ENCODE measurements at places on chromosomes 11 and 22. TPM values are rescaled to one million over a fixed set of nuclear protein-coding genes. Genes with fewer than 3 reads are reported as not detected.

GRCh38 chr11:46299451-46299961, 22.0 kb downstream of the CREB3L1 start:
- H3K4me3 ChIP-seq = no peak overlapping the region
- no peaks in the 10 kb centered on the region for H3K36me3 ChIP-seq
- H3K27ac ChIP-seq = no peak overlapping the region
- no peak for DNase-seq

- no peaks in the 10 kb centered on the region for H3K27me3 ChIP-seq
- no peaks in the 10 kb centered on the region for H3K4me1 ChIP-seq
- no peak for DNase-seq
- H3K36me3 ChIP-seq = no peaks in the 10 kb centered on the region
- H3K27ac ChIP-seq = no peak overlapping the region
- no peak overlapping the region for H3K4me3 ChIP-seq
Observed at GRCh38 chr11:24588081-24588480, 91.2 kb downstream of the LUZP2 start.

- H3K4me1 ChIP-seq = no peaks in the 10 kb centered on the region
- no peak for DNase-seq
- H3K36me3 ChIP-seq = no peaks in the 10 kb centered on the region
- no peaks in the 10 kb centered on the region for H3K27me3 ChIP-seq
Observed at GRCh38 chr11:12631651-12632050, 42.6 kb upstream of the TEAD1 start.

DNA sequence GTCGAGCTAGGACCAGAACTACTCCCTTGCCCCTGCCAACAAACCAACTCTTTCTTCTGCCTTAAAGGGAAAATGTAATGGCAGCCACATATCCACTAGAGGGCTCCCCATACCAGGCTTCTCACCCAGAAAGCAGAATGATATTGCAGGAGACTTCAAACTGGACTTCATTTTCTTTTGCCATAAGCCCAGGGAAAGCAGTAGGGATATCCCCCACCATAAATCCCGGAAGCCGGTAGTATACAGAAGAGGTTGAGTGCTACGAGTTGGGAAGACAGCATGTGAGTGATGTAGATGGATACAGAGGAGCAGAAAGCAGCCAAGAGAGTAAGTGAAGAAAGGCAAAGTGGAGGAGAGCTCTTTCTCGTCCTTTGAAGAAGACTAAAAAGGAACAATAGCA, 12.1 kb downstream of the PLAAT5 start:
- H3K36me3 ChIP-seq = no peaks in the 10 kb centered on the region
- H3K4me1 ChIP-seq = no peaks in the 10 kb centered on the region
- no peaks in the 10 kb centered on the region for H3K27me3 ChIP-seq
- H3K4me3 ChIP-seq = no peak overlapping the region
- no peak overlapping the region for H3K27ac ChIP-seq

The SYNGR1 gene
- total RNA-seq = not detected

- DNase-seq = no peak
- no peaks in the 10 kb centered on the region for H3K27me3 ChIP-seq
- no peaks in the 10 kb centered on the region for H3K36me3 ChIP-seq
- no peaks in the 10 kb centered on the region for H3K4me1 ChIP-seq
- H3K27ac ChIP-seq = no peak overlapping the region
Observed at GRCh38 chr11:122337241-122337640, 221.2 kb upstream of the BLID start.

DNA sequence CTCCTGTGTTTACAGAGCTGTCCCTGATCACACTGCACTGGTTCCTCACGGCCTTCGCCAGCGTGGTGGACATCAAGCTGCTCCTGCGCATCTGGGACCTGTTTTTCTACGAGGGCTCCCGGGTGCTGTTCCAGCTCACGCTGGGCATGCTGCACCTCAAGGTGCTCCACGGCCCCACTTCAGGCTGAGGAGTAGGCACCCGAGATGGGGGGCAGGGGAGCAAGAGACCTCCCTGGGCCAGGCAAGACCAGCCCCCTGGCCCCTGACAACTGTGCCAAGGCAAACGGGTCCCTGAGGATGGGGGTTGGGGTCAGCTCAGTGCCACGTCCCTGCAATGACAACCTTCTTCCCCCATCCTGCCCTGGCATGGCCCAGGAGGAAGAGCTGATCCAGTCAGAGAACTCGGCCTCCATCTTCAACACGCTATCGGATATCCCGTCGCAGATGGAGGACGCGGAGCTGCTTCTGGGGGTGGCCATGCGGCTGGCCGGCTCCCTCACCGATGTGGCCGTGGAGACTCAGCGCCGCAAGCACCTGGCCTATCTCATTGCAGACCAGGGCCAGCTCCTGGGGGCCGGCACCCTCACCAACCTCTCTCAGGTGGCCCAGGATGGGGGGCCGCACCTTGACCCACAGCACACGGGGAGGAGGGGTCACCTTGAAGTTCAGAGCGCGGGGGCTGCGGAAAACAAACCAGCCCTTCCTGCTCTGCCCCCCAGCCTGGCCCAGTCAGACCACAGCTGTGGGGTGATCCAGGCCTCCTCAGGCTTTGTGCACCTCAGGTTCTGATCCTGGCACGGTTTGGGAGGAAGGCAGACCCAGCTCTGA, 35.9 kb downstream of the SGSM3 start:
- no peak for DNase-seq
- no peaks in the 10 kb centered on the region for H3K4me1 ChIP-seq
- H3K27ac ChIP-seq = no peak overlapping the region
- H3K27me3 ChIP-seq = no peaks in the 10 kb centered on the region

The OR8D4 gene
- total RNA-seq = not detected

The OR2AG2 gene
- not detected for total RNA-seq

The PDE3B gene
- 19.6 TPM for total RNA-seq

DNA sequence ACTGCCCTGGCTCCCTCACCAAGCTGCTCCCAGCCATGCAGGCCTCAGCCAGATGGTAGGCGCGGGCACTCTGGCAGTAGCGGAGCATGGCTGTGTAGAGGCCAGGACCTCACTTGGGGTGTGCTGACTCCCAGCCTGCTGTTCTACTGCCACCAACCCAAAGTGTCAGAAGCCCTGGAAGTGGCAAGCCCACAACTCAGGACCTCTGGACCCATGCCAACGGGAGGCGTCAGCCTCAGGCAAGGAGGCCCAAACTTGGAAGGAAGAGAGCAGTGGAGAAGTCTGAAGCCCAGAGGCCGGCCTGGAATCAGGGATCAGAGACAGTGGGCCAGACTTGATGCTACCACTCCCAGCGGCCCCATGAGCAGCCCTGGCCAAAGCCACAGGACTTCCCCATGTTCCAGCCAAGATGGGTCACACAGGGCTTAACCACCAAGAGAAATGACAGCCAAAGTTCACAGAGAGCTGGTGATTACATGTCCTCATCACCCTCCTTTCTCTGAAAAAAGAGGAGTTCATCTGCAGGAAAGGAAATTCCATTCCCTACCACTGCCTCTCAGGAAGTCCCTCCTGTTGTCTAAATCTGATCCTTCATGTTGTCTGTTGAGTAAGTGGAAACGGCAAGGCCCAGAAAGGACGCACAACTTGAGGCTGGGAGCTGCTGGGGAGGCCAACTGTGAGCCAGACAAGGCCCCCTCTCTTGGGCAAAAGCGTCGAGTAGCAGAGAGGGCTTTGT, 4.4 kb downstream of the ARRB1 start:
- H3K27me3 ChIP-seq = no peaks in the 10 kb centered on the region
- H3K27ac ChIP-seq = no peak overlapping the region
- H3K4me1 ChIP-seq = peaks cover 92% of the 10 kb centered on the region
- no peak for DNase-seq
- no peaks in the 10 kb centered on the region for H3K36me3 ChIP-seq

- H3K27ac ChIP-seq = no peak overlapping the region
- peak; percentile 56 for DNase-seq
- H3K27me3 ChIP-seq = no peaks in the 10 kb centered on the region
- H3K4me1 ChIP-seq = peaks cover 16% of the 10 kb centered on the region
- no peak overlapping the region for H3K4me3 ChIP-seq
Observed at GRCh38 chr11:9905960-9906791, 242.3 kb downstream of the SWAP70 start.

The KCNC1 gene
- total RNA-seq = 0.03 TPM

DNA sequence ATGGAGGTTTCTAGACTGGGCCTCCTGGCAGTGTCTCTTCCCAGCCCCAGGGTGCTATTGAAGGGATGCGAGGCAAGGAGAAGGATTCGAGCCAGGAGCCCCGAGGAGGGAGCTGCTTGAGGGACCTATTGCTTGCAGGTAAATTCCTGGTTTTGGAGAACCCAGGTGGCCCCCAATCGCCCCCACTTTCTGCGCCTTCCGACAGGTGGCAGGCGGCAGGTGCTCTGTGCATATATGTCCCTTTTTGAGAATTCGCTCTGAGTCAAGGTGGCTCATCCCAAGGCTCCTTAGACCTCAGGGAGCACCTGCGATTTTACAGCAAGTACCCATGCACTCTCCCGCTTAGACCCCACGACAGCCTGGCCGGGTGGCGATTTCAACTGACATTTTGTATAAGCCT, 40.3 kb upstream of the SHISAL1 start:
- H3K4me1 ChIP-seq = no peaks in the 10 kb centered on the region
- DNase-seq = no peak

The AGBL2 gene
- total RNA-seq = 0.67 TPM

DNA sequence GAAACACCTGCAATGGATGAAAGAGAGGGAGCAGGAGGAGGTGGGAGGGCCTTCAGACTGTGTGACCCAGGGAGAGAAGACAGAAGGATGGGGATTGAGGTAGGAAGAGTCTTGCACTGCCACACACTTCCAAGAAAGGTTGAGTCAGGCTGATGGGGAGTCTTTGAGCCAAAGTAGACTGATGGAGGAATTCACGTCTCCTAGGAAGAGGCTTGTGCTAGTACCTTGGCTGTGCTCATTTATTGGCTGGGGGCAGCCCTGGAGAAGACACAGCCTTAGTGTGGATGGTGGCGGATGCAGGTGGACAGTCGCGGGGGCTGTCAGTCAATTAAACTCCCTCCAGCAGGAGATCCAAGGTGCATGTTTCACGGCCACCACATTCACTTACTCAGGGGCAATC, 16.2 kb upstream of the ACCSL start:
- H3K36me3 ChIP-seq = no peaks in the 10 kb centered on the region
- no peaks in the 10 kb centered on the region for H3K4me1 ChIP-seq
- no peak overlapping the region for H3K4me3 ChIP-seq
- H3K27ac ChIP-seq = no peak overlapping the region
- H3K27me3 ChIP-seq = peaks cover 4% of the 10 kb centered on the region

The RAB30 gene
- 5.0 TPM for total RNA-seq
